ENCODE measurements at places on chromosomes 3 and 15. TPM values are rescaled to one million over a fixed set of nuclear protein-coding genes. Genes with fewer than 3 reads are reported as not detected.

DNA sequence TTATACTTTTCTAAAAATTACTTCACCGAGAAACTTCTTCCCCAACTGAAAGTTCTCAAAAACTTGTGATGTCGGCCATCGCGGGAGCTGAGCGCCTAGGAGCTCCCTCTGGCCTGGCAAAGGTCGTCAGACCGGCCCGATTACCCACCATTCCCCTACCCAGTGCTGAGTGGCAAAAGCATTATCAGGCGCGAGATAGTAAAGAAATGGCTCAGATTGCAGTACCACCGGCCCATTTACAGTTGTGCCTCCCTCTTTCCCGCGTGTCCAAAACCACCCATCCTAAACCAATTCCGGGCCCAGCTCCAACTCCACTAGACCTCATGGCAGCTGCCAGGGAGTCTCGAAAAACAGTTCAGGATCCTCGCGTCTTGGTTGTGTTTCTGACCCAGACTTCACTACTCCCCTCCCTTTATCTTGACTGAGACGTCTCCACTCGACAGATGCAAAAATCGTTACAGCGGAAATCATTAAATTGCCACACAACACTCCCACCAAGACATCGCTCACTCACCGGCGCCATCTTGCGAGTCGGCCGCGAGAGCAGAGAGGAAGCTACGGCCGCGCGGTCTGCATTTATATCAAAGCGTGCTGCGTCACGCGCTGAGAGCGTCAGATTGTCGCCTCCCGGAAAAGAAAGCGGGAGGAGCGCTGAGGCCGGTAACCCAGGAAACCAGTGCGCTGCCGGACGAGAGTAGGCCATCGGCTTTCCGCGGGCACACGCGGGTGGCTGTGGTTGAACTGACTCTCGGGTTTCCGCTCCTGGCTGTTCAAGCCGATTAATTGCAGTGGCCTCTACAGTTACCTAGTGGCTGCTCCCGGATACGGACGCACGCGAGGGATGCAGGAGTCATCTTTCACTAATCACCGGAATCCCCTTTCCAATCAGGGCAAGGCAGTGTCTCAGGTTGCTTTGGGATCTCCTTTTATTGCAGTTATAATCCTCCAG, at the start of gene RPL22L1:
RPL22L1 (minus strand) TSS at position 551 of the 949 bp plus-strand sequence; CDS start at position 523, 28 bp downstream.
- peak within 1 kb of the TSS; percentile 87 for H3K27ac ChIP-seq
- H3K4me1 ChIP-seq: peaks cover 21% of the 10 kb centered on the region
- H3K27me3 ChIP-seq: no peaks in the 10 kb centered on the region
- peak within 1 kb of the TSS; percentile 79 for H3K4me3 ChIP-seq
- peak; percentile 94 for DNase-seq

DNA sequence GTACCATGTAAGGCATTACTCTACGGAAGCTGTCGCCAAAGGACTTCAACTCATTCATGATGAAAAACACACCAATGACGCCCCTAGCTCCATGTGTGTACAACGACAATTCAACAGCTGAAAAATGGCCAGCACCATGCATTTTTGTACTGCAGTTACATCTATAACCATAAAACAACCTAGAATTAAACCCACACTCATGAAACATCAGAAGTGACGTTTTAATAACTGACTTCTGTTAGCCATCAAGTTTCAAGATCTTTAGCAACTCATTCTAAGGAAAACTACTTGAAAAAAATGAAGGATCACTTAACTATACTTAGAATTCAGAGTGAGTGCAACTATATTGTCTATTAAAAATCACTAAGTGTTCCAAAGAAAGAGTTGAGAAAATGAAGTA, 84.9 kb downstream of the RFTN1 start:
- no peak overlapping the region for H3K4me3 ChIP-seq
- no peaks in the 10 kb centered on the region for H3K4me1 ChIP-seq
- no peak for DNase-seq
- H3K27ac ChIP-seq: no peak overlapping the region
- no peaks in the 10 kb centered on the region for H3K27me3 ChIP-seq

DNA sequence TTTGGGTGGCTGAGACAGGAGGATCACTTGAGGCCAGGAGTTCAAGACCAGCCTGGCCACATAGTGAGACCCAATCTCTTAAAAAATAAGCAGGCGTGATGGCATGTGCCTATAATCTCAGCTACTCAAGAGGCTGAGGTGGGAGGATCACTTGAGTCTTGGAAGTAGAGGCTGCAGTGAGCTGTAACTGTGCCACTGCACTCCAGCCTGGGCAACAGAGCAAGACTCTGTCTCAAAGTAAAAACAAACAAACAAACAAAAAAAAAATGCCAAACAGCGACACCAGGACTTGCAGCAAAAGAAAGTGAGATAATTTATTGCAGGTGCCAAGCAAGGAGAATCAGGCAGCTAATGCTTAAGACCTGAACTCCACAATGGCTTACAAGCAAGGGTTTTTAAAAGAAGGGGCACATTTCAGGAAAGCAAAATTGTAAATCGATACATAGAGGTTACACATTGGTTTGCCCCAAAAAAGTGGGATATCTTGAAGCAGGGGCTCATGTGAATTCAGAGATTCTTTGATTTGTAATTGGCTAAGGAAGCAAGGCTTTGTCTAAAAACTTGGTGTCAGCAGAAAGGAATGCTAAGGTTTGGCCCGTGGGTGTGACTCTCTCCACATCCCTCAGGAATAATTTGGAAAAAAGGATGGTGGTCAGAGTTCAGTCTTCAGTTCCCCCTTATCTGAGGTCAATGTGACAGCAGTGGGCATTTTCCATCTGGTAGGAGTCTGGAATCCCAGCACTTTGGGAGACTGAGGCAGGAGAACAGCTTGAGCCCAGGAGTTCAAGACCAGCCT, 5.2 kb upstream of the MPI start:
- H3K4me3 ChIP-seq: no peak overlapping the region
- peaks cover 7% of the 10 kb centered on the region for H3K4me1 ChIP-seq
- no peaks in the 10 kb centered on the region for H3K27me3 ChIP-seq
- no peak overlapping the region for H3K27ac ChIP-seq
- no peak for DNase-seq
- no peaks in the 10 kb centered on the region for H3K36me3 ChIP-seq

Gene CLDN18
- total RNA-seq: not detected
